ENCODE measurements at places on chromosomes 3 and 15.

GRCh38 chr3:32455609-32456428 is 46.8 kb downstream of the CMTM6 start:
- no peak for DNase-seq

- no peak for DNase-seq
Measured at GRCh38 chr3:142817356-142817755, 71.5 kb downstream of the PCOLCE2 start.

- DNase-seq = peak; percentile 2
Measured at GRCh38 chr15:60469893-60470641, 8.9 kb downstream of the ICE2 start.

GRCh38 chr3:124410471-124410870 is 319.8 kb upstream of the UMPS start:
- DNase-seq = peak; percentile 26

DNA sequence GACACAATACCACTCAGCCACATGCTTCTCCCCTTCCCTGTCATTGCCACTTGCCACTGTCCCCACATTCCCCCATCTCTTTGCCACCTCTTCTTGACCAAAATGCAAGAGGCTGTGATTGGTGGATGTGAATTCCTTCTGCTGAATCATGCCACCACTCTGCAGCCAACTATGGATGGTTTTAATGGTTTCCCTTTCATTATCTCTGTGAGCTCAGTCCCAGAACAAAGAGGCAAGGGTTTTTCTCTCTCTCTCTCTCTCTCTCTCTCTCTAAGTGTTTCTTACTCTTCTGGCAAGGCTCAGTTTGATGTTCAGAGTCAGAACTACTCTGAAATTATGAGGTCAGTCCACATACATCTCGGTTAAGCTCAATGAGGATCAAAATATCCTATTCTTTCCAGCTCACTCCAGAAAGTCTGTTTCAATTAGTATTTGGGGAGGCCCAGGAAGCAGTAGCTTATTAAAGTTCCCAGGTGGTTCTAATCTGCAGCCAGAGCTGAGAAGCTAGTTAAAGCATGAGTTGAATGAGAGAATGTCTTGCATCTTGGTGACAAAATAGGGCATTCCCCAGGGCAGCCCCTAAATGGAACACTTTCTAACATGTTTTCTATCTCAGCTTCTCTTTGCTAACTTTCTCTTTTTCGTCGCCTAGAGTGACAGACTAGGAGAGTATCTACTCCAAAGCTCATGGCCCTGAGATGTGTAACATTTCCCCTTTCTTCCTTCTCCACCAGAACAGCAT is 8.5 kb upstream of the ILDR1 start:
- DNase-seq = peak; percentile 2

DNA sequence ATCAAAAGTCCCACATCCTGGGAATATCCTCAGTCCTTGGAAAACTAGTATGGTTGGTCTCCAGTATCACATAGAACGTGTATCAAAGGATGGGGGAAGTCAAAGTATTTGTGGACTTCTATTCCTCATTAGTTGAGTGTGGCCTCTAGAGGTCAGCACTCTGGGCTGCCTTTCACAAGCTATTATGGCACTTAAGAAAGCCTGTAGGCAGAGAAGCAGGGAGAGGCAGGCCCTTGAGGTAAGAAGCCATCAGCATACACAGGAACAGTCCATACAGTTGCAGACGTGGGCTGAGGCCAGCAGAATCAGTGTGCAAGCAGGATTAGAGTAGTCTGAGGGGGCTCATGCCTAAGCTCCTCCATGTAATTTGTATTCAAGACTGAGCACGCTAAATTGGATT is 341.7 kb downstream of the CLSTN2 start:
- peak; percentile 22 for DNase-seq

DNA sequence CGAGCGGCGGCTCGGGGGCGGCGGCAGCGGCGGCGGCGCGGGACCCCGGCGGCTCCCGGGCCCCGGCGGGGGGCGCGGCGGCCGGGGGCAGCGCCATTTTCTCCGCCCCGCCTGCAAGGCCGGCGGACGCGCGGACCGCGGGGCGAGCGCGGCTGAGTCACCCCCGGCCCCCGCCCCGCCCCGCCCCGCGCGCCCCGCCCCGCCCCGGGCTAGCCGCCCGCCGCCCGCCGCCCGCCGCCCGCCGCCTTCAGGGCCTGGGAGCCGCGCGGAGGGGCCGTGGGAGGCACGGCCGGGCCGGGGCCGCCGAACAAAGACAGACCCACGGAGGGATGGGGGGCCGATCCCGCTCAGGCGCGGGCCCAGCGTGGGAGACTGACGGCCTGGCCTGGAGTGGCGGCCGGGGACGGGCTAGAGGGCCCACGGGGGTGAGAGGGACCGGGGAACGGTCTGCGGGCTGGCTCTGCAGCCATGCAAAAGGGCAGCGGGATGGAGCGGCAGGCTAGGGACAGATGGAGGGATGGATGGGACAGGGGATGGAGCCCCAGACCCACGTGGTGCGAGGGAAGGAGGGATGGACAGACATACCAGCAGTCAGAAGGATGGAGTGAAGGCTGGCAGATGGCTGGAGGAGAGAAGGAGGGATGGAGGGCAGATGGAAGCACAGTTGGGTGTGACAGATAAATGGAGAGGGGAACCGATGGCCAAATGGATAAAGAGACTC is at the start of gene EIF4E3:
Gene EIF4E3, minus strand, starts transcription at position 132 of the 721 bp plus-strand sequence. Its CDS starts 35 bp downstream, at position 97.
- peak; percentile 41 for DNase-seq

GRCh38 chr3:161474139-161474538 is 22.5 kb upstream of the OTOL1 start:
- no peak for DNase-seq

DNA sequence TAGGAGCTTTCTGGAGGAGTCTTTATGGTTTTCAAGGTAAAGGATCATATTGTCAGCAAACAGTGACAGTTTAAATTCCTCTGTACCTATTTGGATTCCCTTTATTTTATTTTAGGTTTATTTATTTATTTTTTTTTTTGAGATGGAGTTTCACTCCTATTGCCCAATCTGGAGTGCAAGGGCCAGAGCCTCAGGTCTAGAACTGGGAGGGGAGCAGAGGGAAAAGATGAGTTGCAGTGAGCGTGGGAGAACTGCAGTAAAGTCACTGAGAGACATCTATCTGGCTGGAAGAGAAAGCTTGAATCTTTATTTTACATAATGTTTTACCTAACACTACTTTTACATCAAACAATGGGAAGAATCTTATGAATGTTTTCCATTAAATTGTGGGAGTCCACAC is 49.5 kb upstream of the GK5 start:
- no peak for DNase-seq

DNA sequence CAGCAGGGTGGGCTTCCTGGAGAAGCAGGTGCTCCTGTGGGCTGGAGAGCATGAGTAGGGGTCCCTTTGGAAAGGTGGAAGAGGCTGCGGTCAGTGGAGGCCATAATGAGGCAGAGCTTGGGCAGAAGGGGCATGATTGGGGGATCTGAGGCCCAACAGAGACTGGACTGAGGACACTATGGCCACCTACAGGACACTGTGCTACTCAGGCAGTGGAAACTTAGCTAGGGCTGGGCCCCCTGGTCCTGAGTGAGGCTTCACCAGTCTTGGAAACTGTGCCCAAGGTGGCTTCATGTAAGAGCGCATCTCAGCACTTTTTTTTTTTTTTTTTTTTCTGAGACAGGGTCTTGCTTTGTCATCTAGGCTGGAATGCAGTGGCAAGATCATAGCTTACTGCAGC is 6.3 kb upstream of the COMMD4 start:
- no peak for DNase-seq

DNA sequence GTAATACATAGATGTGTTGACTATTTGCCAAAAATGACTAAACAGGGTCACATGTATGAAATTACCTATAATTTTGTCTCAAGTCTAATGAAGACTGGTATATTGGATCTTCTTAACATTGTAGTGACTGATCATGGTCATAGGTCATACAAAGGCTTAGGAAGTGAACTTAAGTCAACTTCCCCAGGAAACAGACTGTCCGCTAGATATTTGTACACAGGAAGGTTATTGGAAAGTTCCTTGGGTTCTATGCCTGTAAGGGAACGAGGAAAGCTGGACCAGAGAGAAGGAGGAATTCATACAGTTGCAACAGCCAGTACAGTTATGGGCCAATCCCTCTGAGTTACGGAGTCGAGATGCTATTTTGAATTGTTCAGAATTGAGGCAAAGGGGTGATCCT is 462.0 kb upstream of the THRB start:
- DNase-seq = no peak

DNA sequence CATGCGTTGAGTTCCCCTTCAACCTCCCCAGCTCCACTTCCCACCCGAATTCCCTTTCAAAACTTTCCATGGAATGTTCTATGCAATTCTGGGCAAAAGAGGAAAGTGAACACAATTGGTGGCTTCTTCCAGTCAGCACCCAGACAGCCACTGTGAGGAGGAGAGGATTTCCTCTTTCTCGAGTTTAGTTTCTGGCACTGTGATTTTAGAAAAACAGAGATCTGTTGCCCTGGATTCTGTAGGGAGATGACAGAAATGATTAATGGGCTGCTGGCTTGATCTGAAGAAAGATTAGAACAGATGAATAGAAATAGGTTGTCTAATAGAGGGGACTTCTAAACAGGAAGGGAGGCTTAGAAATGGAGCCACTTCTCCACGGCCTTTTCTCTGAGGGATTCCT is 172.0 kb downstream of the MCTP2 start:
- DNase-seq = peak; percentile 32

GRCh38 chr3:83946554-83946953 is 1012.2 kb upstream of the CADM2 start:
- no peak for DNase-seq

GRCh38 chr15:60584355-60584998 is 105.5 kb upstream of the ICE2 start:
- peak; percentile 38 for DNase-seq

DNA sequence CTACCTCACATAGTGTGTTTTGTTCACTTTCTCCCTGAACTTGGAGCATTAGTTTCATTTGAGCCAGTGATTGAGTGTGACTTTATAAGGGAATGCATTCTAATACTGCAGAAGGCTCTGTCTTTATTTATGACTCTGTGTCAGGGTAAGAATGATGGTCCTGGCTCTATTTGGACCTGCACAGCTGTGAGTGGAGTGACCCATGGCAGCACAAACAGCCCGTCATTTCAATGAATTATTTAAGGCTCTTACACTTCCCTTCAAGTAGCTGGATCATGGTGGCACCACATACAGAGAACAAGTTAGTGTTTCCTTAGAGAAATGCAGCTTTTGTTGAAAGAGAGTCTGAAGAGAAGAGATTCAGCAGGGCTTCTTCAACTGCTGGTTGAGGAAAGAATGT is 16.4 kb downstream of the TMEM108 start:
- DNase-seq = no peak

- DNase-seq = no peak
Measured at GRCh38 chr3:118485693-118486092, 549.0 kb downstream of the IGSF11 start.

DNA sequence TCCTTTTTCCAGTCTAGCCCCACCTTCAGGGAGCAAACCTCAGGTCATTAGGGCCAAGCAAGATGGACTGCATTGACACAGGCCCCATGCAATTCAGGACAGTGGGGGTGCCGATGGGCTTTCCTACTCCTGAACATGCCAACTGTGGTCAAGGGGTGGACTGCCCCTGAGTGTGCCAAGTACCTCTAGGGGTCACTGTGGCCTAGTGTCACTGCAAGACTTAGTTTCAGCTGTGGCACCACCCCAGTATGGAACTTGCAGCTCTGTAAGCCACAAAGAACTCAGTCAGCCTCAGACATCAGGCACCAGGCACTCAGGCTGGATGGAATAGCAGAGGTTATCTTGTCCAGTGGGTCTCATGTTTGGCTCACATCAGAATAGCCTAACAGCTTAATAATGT is 32.3 kb downstream of the EXOG start:
- DNase-seq = no peak

DNA sequence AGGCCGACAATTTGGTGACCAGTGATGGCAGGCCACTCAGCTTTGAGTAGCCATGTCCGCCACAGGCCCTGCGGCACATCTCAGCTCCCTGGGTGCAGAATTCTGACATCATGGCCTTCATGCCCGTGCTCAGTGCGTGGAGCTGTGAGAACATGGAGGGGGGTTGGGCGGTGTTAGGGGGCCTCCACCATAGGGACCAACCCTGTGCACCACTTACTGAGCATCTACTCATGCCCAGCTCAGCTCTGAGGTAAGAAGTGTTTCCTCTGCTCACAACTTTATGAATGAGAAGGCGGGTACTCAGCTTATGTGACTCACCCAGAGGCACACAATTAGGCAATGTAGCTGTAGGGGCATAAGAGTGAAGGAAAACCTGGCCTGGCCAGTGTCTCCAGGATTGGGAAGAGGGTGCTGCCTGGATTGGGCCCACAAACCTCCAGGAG is 10.5 kb downstream of the ACOX2 start:
- peak; percentile 91 for DNase-seq

DNA sequence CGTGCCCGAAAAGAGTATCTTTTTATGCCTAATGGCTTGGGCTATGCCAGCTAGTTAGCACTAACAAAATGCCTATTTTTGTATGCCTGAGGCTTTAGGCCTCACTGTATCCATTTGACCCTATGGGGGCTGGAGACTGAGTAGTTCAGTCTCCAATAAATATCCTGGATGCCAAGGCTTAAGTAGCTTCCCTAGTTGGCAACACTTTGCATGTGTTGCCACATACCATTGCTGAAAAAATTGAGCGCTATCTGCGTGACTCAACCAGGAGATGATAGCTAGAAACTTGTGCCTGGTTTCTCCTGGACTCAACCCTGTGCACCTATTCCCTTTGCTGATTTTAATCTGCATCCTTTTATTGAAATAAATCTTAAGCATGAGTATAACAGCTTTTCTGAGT is 58.4 kb upstream of the ATP2C1 start:
- no peak for DNase-seq

DNA sequence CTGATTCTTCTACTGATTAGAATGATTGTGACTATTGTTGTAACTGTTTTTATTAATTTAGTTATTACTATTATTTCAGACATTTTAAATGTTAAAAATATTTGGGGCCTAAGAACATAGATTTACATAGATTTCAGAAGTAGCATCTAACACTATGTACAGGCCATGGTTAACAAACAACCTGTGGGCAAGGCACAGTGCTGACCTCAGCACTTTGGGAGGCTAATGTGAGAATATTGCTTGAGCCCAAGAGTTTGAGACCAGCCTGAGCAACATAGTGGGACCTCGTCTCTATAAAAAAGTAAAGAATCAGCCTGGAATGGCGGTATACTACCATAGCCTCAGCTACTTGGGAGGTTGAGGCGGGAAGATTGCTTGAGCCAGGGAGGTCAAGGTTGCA is 69.1 kb upstream of the CNTN4 start:
- no peak for DNase-seq

GRCh38 chr3:153889905-153890334 is 231.3 kb upstream of the ARHGEF26 start:
- DNase-seq = no peak

DNA sequence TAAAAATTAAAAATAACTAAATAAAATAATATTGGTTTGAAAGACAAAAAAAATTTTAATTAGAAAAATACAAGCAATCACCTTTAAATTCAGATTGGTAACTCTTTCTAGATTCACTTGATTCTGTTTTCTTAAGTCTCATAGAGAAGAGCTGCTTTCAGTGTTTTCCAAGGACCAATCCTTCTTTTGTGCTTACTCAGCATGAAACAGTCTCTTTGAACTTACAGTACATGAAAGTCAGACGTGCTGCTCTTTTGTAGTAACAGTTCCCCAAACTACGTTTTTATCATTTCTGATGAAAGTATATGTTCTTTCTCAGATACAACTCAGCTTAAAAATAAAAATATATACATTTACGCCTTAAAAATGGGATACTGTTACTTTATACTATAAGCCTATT is 171.9 kb upstream of the CCDC54 start:
- DNase-seq = no peak

Measured in fibroblast of skin of right biceps (primary cell).